ENCODE measurements at places on chromosomes 5 and 9.

DNA sequence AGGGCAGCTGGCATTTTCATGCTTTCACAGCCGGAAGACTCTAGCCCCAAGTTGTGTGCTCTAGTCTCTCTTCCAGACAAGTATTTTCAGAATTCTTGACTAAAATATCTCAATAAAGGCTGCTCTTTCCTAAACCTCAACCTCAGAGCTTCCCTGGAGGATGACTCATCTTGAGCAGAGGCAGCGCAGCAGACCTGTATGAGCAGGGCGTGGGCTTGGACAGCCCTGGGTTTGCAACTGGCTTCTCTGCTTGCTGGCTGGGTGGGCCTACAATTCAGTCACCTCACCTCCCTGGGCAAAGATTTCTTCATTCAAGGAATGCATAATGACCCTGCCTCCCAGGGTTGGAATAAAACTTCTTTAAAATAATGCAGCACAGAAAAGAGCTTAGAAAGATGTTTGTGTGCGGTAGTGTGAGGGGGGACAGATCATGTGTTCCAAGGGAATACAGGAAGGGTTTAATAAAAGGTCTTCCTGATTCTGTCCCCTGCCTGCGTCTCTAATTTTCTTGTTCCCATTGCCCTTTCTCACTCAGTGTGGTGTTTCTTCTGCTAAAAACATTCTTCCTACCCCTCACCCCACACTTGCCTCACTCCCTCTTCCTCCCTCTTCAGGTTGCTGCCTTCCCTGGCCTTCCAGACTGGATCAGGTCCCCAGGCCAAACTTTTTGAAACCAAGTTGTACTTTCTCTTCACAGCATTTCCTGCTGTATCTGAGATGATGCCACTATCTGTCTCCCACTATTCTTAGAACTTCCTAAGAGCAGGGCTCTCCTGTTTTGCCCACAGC lies 39.4 kb upstream of the MAP1B start:
- peak; percentile 94 for DNase-seq

GRCh38 chr5:122653087-122654017 lies 121.5 kb upstream of the SNX2 start:
- no peak for DNase-seq

- peak; percentile 77 for DNase-seq
Observed at GRCh38 chr9:18071651-18072060, 402.3 kb upstream of the ADAMTSL1 start.

DNA sequence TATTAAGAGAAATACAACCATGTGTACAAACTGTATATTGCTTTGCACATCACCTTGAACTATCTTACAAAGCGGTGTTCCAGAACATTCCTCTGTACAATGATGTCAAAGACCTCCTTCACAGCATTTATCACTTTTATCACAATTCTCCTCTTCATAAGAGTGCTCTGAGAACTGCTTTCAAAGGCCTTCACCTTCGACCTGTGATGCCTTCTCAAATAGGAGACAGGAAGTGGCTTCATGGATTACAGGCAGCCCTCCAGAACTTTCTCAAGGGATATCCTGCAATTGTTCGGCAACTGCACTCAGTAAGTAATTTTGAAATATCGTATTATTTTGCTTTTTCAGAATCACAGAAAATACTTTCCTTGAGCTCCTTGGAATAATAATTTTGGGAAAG lies 68.0 kb upstream of the IL7R start:
- DNase-seq: no peak

DNA sequence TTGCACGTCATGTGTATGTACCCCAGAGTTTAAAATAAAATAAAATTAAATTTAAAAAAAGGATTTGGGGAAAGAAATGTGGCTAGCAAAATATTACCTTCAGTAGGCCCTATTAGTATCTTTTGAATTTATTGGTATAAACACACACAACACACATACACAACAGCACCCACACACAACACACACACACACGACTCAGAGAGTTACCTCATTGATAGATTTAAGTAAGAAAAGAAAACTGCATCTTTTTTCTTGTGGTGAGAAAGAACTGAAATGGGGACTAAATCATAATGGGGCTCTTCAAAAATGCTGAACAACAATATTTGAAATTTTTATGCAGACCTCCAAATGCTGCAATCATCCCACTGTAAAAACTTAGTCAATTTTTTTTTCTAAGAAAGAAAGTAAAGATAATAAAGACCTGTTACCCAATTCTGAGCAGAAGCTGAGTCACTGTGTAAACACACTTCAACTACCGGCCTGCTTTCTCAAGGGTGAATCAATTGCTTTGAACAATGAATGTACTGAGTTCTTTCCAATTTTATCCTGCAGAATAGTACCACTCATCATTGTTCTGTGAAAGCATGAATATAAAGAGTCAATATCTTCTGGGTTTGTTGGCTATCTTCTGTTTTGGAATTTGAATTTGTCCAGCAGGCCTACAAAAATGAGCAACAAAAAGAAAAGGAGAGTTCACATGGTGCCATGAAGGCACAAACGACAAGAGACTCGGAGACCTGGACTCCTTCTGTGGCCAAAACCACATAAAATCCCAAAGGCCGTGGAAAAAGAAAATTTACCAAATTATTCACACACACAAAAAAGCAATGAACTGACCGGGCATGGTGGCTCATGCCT lies 57.9 kb upstream of the CCNG1 start:
- peak; percentile 88 for DNase-seq

- DNase-seq: no peak
Observed at GRCh38 chr5:138955671-138956295, 80.6 kb upstream of the LRRTM2 start.

DNA sequence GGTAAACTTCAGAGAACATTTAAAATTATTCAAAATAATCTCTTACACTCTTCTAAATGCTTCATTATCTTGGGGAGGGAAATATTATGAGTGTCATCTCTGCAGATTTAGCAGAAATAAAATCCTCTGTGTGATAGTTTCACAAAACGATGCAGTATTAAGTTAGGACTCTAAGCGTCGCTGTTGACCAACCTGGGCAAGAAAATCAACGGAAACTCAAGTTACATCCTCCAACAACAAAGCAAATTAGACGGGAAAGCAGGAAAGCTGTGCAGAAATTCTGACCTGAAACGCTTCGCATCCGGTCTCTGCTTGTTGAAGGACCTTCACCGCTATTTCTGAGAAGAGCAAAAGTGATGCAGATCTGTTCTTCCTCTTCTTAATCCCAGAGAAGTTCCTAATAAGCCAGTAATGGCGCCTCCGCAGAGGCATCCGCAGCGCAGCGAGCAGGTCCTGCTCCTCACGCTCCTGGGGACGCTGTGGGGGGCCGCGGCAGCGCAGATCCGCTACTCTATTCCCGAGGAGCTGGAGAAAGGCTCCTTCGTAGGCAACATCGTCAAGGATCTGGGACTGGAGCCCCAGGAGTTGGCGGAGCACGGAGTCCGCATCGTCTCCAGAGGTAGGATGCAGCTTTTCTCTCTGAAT lies at the start of gene PCDHGA6:
PCDHGA6 (plus strand) TSS at position 219 of the 645 bp plus-strand sequence; CDS start at position 412, 193 bp downstream.
- no peak for DNase-seq

GRCh38 chr5:100615362-100615761 lies 80.2 kb downstream of the FAM174A start:
- DNase-seq: no peak

DNA sequence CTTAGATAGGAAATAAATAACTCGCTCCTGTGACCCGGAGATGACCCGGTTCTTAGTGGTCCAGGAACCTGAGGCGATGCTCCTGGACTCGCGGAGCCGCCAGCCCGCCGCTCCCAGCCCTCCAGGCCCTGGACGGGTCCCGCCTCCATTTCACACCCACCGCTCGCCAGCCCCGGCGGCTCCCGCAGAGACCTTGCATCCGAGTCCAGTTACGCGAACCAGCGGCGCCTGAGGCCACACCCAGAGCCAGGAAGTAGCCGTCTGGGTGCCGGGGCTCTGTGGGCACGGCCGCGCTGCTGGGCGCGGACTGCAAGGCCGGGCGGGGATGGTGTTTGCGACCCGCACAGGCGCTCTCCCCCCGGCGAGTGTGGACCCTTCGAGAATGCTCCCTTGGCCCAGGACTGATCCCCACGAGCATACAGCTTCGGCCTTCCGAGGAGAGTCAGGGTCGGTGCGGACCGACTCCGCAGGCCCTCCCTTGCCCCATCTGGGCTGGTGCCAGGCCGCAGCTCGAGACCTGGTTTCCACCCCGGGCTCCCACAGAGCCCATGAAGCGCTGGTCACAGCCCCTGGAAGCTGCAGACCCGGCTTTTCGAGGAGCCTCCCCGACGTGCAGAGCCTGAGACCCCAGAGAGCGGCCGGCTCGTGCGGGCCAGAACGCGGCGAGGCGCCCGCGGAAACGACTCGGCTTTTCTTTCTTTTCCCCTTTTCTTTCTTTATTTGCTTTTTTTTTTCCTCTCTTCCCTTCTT lies 5.2 kb upstream of the BARX1 start:
- DNase-seq: no peak

DNA sequence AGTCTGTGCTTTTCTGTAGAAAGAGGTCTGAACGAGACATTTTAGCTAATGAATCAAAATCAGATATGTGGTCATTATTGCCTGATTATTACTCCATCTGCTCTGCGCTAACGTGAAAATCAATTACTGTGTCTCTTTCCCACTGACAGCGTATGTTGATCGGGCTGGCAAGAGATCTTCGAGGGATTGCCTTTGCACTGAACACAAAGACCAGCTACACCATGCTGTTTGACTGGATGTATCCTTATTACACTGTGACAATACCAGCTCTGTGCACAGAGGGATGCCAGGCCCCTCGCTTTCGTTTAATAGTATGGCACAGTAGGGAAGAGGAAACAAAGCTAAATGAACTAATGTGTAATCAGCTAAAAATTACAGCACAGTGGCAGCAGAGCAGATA lies 103.7 kb upstream of the TLX3 start:
- DNase-seq: no peak

DNA sequence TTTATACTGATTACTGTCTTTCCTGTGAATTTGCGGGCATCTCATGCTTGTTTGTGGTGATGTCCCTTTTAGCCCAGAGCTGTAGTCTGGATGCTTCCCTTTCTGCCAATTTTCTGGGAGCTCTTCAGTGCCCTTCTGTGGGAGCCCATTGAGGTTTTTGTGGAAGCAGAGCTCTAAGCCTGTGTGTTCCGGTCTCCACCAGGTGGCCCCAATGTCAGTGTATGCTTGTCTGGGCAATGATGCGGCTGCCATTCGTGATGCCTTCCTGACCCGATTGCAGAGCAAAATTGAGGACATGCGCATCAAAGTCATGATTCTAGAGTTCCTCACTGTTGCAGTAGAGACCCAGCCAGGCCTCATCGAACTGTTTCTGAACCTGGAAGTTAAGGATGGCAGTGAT lies 35.1 kb downstream of the SH3GLB2 start:
- DNase-seq: no peak

DNA sequence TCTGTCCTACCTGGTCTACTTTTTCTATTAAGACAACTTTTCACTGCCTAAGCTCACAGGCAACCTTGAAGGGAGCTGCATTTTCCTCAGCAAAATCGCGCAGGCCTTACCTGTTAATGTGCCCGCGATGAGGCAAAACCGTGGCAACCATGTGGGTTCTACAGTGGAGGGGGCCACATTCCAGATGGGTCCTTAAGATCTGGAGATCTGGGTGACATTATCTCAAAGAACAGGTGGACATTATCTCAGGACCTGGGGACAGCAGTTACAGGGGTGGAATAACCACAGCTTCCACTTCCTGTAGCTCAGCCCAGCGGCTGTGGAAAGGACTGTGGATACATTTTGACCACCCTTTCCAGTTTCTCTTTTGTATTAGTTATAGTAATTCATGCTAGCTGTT lies 112.8 kb upstream of the PTCH1 start:
- no peak for DNase-seq

- DNase-seq: no peak
Observed at GRCh38 chr5:132176987-132177386, 50.7 kb downstream of the P4HA2 start.

DNA sequence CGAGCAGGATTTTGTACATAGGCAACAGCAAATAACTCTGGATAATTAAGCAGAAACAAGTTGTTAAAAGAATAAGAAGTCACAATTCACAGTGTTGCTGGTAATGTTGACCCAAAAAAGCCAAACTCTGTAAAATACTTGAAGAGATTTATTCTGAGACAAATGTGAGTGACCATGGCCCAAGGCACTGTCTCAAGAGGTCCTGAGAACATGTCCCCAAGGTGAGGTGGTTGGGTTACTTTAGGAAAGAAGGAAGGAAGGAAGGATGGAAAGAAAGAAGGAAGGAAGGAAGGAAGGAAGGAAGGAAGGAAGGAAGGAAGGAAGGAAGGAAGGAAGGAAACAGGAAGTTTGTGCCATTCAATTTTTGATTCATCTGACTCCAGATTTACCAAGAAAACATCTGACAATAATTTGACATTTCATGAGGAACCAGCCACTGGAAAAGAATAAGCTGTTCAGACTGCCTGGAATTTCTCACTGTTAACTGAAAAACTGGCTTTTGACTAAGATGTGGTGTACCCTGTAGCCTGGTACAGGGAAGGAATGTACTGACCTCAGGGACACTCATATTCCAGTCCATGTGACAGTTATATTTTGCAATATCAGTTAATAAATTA lies 295.9 kb upstream of the TNC start:
- DNase-seq: no peak

DNA sequence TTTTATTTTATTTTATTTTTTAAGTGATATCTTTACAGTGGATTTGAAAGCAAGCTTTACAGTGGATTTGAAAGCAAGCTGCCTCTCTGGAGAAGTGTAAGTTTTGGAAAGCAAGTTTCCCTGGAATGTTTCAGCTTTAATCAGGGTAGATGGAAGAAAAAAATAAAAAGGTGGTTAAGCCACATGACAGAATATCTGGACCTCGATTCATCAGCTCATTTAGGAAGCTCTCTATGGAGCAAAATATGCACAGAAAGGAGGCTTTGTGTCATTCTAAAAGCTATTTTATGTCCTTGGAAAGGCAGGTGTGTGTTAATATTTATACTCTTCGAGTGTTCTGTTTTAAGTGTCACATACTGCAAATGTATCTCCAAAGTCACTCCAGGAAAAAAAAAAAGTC lies 409.2 kb upstream of the KLF4 start:
- no peak for DNase-seq

DNA sequence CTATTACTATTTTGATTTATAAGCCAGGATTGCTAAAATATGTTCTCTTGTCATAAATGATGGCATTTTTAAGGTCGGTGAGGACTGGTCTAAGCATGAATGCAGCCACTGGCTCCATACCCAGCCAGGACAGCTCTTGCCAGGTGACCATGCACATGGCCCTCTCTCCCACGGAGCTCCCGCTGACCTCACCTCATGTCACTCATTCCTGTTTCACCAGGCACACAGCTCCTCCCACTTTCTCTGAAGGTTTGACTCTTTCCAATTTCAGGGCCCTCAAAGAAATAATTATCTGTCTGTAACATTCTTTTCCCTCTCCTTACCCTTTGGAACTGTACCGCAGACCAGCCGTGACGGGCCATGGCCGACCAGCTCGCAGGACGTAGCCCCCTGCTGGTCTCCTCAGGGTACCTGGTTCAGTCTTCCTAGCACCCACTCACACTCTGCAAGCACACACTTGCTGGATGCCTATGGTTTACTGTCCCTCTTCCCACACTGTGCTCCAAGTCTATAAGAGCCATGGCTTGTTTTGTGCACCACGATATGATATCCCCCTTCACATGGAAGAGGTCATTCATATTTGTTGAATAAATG lies 72.5 kb downstream of the LIFR start:
- no peak for DNase-seq
